CD4-positive, alpha-beta T cell treated with Interleukin-21 for 1 hour (primary cell): ENCODE measurements at places on chromosomes 1 and 21.

- no peak for DNase-seq
Measured at GRCh38 chr1:116952738-116953275, 43.1 kb downstream of the PTGFRN start.

DNA sequence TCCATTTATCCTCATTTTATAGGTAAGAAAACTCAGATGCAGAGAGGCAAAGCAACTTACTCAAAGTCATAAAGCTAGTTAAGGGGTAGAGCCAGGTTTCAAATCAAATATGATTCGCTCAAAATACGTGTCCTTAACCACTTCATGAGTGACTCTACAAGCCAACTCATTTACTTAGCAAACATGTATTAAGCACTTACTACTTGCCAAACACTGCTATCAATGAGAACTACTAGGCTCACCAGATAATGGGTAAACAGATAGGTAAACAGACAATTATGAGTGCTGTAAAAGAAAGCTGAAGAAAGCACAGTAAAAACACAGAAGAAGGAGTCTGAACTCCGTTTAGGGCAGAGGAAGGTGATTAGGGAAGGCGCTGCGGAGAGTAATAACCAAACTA lies 65.9 kb downstream of the WDR64 start:
- no peak for DNase-seq

- DNase-seq = no peak
Measured at GRCh38 chr1:203508463-203509073, 14.6 kb downstream of the OPTC start.

DNA sequence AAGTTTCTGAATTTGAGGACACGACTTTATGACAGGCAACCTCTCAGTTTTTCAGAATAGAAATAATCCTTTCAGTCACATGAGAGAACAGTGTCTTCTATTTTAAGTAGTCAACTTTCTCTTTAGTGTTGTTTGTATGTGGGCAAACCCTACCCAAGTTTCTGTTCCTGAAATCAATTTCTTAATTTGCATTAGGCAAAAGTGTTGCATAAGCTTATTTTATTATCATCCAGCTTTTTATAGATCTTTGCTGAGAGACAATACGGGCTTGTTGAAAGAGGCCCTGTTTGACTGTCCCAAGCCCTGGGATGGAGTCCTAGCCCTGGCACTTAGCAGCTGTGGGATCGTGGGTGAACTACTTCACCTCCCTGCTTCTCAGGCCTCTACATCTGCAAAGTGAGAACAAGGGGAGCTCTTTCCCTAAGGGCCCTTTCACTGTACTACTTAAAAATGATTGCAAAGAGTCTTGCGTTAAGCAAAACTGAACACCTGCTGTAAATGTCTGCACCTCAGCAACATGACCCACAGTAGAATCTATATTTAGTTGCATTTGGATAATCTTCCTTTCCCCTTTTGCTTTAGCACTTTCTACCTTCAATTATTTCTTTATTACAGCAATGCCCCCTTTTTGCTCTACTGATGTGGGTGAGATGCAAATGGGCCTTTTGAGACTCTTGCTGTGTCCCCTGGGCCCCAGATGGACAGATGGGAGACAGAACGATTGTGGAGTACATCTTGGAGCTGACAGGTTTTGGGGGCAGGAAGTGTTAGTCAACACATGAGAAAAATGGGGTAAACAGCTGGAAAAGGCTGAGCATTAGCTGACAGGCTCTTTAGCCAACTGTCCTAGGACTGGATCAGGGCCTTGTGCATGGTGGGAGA lies 41.0 kb upstream of the SCAF4 start:
- DNase-seq = no peak

DNA sequence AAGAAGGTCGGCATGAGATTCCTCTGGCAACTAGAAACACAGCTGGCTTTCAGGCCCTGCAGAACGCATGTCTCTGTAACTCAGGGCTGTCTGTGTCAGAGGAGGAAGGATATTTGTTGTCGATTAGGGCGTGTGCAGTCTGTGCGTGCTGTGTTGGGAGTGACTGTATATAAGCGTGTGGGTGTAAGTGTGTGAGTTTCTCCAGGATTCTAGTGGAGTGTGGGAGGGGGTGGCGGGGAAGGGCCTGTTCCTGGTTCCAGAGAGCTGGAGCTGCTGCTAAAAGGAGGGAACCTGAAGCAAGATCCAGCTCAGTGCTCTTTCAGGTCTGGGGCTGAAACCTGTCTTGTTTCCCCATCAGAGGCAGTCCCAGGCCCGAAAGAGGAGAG lies 74.3 kb downstream of the SLC16A1 start:
- no peak for DNase-seq

DNA sequence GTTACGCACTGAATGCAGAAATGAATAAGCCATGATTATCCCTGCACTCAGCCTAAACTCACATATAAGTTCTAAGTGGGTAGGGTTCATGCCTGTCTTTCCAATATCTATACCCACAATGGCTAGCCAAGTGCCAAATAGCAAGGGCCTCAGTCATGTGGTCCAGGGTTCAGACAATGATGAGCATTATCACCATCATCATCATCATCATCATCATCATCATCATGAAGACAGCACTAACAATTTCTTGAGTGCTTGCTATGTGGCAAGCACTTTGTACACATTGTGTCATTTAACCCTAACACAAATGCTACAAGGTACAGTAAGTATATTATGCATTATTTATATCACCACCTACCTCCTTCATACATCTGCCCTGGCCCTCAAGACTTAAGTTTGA lies 500.0 kb downstream of the AGBL4 start:
- DNase-seq = no peak

DNA sequence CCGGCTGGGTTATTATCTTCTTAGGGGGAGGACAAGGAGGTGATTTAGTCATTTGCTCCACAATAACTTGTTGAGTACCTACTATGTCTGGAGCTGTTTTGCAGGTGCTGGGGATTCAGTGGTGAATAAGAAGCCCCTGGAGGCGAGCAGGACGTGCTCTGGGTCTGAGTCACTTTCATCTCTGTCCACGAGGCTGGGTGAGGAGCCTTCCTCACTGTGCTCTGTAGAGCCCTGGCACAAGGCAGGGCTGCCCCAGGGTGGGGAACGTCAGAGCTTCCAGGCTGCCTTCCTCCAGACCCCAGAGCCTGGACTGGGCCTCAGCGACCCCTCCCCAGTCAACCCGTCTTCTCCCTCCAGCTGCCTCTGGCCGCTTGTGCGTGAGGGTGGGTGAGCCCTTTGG lies 2.5 kb upstream of the PADI6 start:
- DNase-seq = no peak

GRCh38 chr1:233962878-233963277 lies 58.4 kb downstream of the SLC35F3 start:
- DNase-seq = no peak
